ENCODE measurements at places on chromosomes 11 and 22.

DNA sequence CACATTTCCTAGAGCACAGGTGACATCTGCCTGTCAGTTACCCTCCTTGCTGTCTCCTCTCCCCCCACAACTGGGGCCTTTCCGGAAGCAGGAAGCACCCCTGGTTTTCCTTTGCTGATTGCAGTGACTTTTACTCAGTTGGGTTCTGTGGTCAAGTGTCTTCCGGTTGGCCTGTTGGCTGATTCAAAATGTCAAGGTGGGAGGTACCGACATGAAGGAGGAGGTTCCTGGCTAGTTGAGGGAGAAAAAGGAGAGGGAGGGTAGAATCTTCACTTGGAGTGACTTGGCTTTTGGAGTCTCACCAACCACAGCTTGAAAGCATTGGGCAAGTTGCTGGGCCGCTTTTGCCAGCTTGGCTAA lies 9.3 kb upstream of the ADAMTS15 start:
- no peak for DNase-seq

GRCh38 chr11:19073454-19074415 lies 13.2 kb upstream of the MRGPRX2 start:
- DNase-seq, result no peak

DNA sequence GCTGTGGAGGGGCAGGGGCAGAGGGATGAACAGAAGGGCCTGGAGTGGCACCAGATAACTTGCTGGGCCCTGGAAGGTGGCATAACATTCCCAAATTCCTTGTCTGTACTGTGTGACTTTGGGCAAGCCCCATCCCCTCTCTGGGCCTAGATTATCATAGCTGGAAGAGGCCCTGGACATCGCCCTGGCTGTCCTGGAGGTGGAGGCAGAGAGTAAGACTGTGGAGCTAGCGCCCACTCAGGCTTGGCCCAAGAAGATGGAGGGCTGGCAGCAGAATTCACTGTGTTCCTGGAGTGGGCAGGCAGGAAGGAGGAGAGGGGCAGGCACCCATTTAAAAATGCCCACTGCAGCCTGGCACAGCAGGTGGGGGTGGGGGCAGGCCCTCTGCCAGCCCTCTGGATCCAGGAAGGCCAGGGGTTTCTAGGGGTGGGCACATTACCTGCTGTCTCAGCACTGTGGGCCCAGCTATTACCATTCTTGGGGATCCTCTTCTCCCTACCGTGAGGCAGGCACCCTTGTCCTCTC lies 22.6 kb downstream of the ARHGEF17 start:
- no peak for DNase-seq

DNA sequence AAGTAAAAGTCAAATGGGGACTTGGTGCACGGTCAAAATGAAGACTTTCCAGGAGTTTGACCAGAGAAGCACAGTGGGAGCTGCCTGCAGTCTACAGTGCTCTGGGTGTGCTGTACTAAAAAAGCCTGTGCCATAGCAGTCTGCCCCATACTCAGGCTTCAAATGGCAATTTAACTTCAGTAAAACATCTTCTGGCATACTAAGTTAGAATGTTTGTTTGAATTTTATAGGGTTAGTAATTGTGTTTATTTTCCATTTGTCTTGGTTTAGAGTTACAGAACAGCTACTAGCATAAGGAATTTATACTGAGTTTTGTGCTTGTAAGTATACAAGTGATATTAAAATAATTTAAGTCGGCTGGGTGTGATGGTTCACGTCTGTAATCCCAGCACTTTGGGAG lies 29.3 kb upstream of the LIPT2 start:
- DNase-seq, result no peak

DNA sequence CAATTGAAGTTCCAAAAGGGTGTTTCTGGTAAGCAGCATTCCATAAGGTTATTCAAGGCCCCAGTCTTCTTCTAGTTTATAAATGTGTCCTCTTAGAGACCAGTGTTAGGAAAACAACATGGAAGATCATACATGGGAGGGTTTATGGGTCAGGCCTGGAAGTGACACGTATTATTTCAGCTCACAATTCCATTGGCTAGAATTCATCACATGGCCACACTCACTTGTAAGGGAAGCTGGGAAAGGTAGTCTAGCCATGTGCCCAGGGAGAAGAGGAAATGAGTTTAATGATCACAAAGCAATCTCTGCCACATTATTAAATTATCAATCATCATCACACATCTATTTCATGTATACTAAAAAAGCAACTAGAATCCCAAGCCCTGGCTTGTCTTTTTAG lies 181.7 kb upstream of the TBCEL start:
- no peak for DNase-seq

GRCh38 chr11:44028401-44028800 lies 19.4 kb upstream of the ACCSL start:
- DNase-seq, result no peak

DNA sequence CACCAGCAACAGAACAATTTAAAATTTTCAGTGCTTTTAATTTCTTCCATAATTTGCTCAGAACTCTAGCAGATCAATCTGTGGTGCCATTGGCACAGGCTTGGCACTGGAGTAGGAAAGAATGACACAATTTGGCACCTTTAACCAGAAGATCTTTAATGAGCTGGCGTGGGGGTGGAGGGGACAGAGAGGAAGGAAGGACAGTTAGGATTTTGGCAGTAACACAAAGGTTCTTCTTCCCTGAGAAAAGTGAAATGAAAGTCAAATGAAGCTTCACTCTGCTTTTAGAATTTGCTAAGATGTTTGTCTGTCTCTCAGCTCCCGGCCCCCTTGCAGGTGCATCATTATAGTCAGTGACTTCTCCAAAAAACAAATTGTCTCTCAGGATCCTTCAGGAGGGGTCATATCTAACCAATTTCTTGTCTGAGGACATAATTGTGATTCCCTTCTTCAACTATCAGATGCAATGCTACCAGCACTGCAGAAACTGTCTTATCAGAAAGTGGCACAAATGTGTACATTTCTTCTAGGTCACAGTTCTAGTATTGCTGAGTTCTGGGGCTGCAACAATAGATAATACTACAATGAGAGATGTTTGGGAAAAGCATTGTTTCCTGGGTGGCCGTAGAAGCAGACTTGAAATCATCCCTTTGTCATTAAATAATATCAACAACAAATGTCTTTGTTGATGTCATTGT lies 66.8 kb downstream of the CSTPP1 start:
- DNase-seq, result no peak

DNA sequence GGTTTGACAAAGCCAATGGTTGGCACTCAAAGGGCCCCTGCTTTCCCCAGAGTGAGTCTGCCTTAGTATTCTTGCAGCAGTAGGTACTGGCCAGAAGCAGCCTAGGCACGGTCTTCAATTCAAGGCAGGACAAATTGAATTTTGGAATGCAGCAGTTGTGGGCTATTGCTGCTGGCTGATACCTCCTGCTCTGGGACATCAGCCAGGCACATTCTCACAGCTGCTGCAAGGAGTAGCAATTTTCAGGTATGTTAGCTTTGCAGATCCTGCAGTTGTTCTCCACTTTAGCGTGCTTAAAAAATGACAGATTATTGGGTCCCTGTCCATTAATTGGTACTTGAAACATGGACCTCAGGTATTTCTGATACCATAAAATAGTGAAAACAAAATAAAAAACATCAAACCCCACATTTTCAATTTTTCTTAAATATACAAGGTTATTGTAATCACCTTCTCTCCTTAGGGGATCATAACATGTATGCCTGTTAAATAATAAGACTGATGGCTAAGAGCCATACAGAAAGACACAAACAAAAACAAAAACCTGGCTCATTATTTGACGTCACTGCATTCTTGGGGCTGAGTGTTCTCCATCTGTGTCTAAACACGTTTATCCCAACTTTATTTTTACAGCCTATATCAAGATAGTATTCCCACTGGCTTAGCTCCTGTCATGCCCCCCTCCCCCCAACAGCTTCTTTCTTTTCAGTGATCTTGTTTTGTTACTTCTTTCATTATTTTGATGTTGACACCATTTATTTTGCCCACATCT lies 85.1 kb upstream of the CARD18 start:
- no peak for DNase-seq

DNA sequence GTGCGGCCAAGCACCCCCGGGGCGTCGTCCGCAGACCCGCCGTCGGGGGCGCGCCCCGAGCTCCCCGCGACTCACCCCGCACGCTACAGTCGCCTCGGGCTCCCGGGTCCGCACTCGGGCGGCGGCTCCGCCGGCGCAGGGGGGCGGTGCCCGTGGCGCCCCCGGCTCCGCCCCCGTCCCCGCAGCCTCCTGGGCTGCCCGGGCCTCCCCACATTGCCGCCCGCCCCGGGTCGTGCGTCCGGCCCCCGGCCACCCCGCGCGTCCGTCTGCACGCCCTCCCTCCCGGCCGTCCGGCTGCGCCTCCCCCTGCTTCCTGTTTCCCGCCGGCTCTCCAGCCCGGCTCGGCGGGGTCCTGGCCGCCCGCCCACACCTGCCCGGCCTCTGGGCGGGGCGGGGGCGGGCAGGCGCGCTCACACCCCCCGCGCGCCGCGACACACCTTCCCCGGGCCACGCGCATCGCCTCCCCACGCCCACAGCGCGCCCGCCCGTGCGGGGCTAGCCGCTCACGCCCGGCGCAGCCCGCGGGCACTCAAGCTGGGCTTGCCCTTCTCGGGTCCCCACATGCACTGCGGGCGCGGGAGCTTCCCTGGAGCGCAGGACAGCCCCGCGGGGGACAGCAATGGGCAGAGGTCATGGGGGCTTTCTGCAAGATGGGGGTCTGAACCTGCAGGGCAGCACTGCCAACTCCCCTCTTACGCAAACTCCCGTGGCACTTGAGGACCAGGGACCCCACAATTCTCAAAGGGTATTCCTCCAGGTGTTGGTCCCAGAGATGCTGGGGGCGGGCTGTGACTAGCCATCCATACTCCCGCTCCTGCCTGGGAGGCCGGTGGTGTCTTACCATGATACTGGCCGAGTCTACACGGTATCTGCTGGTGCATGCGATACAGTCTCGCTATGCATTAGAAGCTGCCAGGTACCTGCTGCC lies at the start of gene CARD10:
CARD10 (minus strand) TSS at position 148 of the 928 bp plus-strand sequence. CDS start 215 bp downstream, outside the sequence.
- DNase-seq, result no peak

- DNase-seq, result no peak
Observed at GRCh38 chr11:91802475-91802874, 422.1 kb upstream of the FAT3 start.

DNA sequence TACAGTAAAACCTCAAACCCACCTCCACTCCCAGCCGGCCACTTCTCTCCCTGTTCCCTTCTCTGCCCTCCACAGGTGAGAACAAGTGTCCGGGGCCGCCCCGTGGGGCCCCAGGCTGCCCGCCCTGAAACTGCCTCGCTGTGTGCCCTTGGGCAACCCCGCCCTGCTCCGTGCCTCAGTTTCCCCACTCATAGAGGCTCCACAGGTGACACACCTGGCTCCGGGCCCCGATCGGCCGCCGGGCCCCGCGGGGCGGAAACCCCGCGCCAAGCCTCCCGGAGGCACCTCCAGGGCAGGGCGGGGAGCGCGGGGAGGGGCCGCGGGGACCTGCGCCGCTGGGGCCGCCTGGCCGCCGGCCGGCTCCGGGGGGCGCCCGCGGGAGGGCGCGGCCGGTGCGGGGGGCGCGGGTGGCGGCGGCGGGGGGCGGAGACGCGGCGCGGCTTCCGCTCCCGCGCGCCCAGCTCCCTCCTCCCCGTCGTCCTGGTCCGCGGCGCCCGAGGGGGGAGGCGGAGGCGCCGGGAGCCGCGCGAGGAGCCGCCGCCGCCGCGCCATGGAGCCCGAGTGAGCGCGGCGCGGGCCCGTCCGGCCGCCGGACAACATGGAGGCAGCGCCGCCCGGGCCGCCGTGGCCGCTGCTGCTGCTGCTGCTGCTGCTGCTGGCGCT lies at the start of gene LRP5:
LRP5 (plus strand) TSS at position 475 of the 663 bp plus-strand sequence; CDS start at position 599, 124 bp downstream.
- no peak for DNase-seq

- no peak for DNase-seq
Observed at GRCh38 chr22:49284056-49284784, 543.5 kb downstream of the BRD1 start.

GRCh38 chr22:49889071-49889470 lies 29.2 kb downstream of the ALG12 start:
- DNase-seq, result no peak

GRCh38 chr11:61787928-61788491 lies 4.4 kb downstream of the TMEM258 start:
- no peak for DNase-seq

DNA sequence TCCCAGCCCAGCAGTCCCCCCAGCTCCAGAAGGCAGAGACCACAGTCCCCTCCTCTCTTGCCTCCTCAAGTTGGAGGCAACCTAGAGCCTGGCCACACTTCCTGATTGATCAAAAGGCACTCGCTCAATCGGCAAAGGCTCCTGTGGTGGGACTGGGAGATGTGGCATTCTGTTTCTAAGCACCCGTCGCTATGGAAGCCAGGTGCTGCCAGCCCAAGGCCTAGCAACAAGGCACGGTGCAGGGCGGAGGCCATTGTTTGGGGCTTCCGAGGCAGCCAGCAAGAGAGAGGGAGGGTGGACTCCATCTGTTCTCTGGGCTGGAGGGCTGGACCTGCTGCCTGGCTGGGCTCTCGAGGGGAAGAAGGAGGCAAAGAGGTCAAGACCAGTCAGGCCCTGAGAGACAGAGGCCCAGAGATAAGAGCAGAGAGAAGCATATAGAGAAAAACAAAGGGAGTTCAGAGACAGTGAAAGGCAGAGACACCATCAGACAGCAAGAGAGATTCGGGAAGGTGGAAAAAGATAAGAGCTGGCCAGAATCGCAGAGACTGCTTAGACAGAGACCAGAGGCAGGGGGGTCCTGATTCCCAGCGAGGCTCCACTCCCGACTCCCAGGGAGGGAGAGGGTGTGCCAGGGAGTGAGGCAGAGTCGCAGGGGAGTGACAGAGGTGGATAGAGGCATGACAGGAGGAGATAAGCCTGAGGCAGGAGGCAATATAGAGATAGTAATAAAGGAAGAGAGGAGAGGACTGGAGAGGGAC lies 21.2 kb downstream of the PDE2A start:
- no peak for DNase-seq

- no peak for DNase-seq
Observed at GRCh38 chr22:45531441-45532234, 29.0 kb downstream of the FBLN1 start.

DNA sequence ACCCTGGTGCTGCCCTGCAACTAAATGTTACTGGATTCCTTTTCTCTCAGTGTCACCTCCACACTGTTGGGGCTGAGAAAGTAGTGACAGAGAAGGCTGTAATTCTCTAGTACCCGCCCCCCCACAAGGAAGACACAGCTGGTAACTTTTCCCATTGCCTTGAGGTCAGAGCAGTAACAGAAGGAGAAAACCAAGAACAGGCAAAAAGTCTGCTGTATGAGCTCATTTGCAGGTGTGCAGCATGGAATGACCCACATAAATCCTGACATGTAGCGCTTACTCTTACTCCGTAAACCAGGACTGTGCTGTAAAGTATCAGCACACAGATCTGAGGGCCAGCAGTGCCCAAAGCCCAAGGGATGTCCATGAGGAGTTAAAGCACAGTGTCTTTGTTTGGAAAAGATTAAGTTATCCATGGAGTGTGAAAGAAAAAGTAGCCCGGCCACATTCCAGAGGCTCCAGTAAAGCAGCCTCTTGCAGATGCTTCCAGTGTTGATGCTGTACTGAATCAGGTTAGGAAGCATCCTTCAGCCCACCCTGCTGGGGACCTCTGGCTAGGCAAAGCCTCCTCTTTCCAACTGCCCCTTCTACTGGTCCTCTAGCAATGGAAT lies 120.7 kb downstream of the PLEKHA7 start:
- DNase-seq, result no peak

GRCh38 chr11:117733316-117733715 lies 63.7 kb downstream of the DSCAML1 start:
- DNase-seq, result no peak
